LoVo (cell line): ENCODE measurements at places on chromosomes 11 and 22.
A peak's percentile ranks its signal among the peaks of the same experiment; 100 is the strongest.

- DNase-seq = no peak
These were observed 25.7 kb downstream of the LRRC10B start for GRCh38 chr11:61534025-61534932.

DNA sequence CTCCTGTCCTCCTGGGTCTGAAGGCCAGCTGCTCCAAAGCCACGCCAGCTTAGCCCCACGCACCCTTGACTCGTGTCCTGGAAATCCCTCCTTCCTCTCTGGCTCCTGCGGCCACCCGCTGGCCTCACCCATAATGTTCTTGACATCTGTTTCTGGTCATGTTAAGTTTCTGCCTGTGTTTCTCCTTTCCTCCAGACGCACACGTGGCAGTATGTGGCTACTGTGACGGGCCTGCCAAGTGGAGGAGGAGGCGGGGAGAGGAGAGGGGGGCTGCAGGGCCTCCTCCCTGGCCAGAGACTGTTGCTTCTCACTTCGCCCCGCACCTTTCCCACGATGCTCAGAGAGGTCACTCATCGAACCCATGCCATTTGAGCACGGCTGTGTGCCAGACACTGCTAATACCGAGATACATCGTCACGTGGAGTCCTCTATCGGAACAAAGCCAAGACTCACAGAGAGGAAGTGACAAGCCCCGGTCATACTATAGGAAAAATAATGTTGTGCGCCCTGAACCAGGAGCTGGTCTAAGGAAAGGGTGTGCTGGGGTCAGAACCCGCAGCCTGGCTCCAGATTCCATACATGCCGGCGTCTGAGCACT, 11.5 kb downstream of the C1QTNF6 start:
- DNase-seq = no peak

GRCh38 chr11:128201801-128202200, 385.6 kb downstream of the ETS1 start:
- no peak for DNase-seq

- peak; percentile 29 for DNase-seq
These were observed at the start of gene CNIH2 for GRCh38 chr11:66277471-66278362. CNIH2 (plus strand) TSS chr11:66278175; CDS start chr11:66278457, 282 bp downstream.

DNA sequence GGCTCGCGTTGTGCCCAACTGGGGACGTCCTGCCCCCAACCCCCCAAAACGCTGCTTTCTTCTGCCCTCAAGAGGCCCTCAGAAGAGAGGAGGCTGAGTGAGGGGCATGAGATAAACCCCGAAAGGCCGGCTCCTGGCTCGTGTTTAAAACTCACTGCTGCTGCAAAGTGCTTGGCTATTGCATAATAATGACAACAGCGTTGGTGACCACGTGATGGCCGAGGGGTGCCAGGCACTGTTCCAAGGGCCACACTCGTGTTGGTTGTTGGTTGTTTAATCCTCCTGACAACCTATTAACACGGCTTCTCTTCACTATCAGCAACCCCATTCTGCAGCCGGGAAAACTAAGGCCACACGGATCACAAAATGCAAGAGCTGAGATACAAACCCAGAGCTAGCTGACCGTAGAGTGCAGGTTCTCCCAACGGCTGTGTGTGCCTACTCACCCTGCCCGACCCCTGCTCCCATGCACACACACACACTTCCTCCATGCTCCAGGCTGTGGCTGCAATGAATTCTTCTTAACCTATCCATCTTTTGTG, 51.0 kb downstream of the ANO1 start:
- no peak for DNase-seq

GRCh38 chr11:77117492-77117891, 10.6 kb upstream of the MYO7A start:
- DNase-seq = no peak

DNA sequence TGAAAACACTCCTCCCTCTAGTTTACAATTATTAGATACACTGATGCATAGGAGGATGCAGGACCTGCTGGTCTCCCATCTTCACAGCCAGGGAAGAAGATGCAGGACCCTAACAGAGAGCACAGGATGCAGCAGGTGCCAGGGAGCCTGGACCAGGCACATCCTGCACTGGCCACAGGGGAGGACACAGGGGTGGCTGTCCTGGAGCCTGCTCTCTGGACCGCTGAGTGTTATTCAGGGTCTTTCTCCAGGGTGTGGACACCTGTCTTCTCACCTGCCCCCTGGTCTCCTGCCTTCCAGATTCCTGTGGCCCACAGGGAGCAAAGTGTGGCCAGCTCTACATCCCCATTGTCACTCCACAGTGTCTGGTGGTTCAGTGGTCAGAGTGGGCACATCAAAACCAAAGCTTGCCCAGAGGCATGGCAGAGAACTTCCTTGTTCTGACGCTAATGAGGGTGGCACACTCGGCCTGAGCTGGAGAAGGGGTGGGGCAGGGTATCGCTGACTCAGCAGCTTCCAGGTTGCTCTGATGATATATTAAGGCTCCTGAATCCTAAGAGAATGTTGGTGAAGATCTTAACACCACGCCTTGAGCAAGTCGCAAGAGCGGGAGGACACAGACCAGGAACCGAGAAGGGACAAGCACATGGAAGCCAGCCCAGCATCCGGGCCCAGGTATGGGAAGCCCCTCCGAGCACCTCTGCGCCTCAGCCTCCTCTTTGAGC, at the start of gene APOBEC3A:
TSS of gene APOBEC3A (plus strand) at position 564 of the 725 bp plus-strand sequence. CDS start at position 647, 83 bp downstream.
- DNase-seq = peak; percentile 32

GRCh38 chr22:27573280-27574001, 228.1 kb downstream of the MN1 start:
- DNase-seq = no peak

- DNase-seq = no peak
These were observed 35.2 kb upstream of the RIC3 start for GRCh38 chr11:8204025-8204424.

GRCh38 chr22:36457688-36458450, 23.6 kb downstream of the TXN2 start:
- DNase-seq = no peak

- no peak for DNase-seq
These were observed 86.6 kb upstream of the FGF3 start for GRCh38 chr11:69905611-69906452.

DNA sequence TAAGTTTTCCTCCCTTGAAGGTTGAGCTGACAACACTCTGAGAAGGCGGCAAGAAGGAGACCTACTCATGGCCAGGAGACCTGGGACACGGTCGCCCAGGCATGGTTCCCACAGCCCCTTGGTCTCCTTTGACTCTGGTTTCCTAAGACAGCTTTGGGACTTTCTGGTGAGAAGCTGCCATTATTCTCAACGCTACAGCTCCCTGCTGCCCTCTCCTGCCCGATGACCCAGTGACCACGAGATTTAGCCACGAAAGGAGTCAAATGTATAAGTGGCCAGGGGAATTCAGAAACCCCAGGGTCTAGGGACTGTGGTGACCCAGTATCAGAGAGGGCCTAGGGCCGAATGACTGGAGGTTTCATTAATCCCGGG, 699 bp upstream of the SDF2L1 start:
- peak; percentile 48 for DNase-seq

GRCh38 chr22:21984793-21985192, 2.2 kb upstream of the TOP3B start:
- no peak for DNase-seq

DNA sequence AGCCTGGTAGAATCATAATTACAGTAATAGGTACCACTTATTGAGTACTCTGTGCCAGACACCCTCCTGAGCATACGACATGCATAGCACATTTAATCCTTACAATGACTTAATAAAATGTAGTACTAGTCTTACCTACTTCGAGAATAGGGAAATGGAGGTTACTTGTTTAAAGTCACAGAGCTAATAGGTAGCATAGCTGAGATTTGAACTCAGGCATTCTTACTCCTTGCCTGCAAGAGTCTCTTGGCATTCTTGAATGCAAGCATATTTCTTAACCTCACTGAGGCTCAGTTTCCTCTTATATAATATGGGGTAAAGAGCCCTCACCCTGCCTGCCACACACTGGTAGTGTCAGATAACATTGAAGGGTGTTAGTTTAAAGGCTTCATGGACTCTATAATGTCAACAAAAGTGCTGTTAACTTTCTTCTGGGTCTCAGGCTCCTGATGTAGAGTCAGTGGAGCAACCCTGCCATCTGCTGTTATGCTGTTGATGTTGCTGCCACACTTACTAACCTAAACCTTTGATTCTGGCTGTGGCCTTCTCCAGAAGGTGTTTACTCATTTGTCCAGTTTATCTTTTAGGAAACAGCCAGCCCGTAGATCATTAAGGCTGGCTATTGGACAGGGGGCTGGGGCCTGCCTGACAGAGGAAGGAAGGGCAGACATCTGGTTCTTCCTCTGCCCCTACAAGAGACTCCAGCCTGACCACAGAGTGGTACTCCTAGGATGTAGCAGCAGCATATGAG, 18.9 kb downstream of the LIMK2 start:
- DNase-seq = no peak

GRCh38 chr11:19243613-19244012, 2.9 kb upstream of the E2F8 start:
- DNase-seq = no peak

GRCh38 chr11:64742087-64742888, 1.7 kb downstream of the RASGRP2 start:
- no peak for DNase-seq

- no peak for DNase-seq
These were observed 43.7 kb downstream of the BSX start for GRCh38 chr11:122937983-122938382.

- DNase-seq = no peak
These were observed 22.7 kb upstream of the CD5 start for GRCh38 chr11:61079416-61080150.

GRCh38 chr11:19890308-19890707, 177.7 kb downstream of the NAV2 start:
- DNase-seq = peak; percentile 30

- DNase-seq = no peak
These were observed 131.9 kb downstream of the MED15 start for GRCh38 chr22:20639343-20639742.

DNA sequence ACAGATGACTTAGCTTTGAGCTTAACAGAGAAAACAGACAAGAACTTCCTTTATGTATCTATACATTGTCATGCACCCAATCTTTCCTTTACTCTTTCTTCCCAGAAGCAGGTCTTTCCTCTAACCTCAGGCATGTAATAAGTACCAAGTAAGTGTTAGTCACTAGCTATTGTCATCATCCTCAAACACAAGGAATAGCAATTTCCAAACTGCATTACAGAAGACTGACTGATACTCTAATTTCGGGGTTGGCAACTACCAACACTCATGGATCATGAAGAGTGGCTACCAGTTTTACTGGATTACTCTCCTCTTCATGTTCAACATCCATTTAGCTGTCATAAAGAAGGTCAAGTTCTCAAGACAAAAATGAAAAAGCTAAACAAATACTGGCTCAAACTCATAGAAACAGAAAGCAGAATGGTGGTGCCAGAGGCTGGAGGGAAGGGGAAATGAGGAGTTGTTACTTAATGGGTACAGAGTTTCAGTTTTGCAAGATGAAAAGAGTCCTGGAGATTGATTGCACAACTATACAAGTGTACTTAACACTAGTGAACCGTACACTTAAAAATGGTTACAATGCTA, 111.6 kb downstream of the SIK3 start:
- DNase-seq = no peak
